Stimulated activated CD4-positive, alpha-beta T cell treated with anti-CD3 and anti-CD28 coated beads, Interleukin-2, amount 100 ng/mL, for 24 hours (primary cell): ENCODE measurements at places on chromosomes 1 and 21.

DNA sequence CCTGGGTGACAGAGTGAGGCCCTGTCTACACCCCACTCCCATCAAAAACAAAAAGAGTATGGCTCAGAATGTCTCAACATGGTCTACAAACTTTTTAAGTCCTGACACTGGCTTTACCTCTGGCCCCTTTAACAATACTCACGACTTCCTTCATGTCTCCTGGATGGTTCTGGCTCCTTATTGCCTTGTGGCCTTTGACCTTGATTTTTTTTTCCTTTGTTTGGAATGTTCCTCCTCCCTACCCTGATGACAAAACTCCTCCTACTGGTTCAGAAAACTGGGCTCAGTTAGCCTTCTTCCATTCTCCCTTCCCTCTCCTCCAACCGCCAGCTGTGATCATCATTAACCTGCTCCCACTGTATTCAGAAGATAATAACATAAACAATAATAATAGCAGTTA is 4.6 kb upstream of the SOAT1 start:
- DNase-seq: no peak

DNA sequence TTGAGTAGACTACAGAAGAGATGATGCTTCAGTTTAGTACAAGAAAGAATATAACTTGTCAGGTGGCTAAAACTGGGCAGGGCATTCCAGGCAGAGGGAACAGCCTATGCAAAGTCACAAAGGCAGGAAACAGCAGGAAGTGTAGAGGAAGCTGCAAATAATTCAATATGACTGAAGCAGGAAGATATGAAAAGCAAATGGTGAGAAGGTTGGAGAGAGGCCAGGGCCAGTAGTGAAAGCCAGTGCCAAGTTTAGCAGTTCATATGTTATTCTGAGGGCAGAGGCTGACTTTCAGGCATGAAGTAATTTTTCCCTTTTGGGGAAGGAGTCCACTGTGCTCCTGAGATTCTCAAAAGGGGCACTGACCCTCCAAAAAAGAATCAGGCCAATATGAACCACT is 8.0 kb upstream of the YBX1 start:
- no peak for DNase-seq

DNA sequence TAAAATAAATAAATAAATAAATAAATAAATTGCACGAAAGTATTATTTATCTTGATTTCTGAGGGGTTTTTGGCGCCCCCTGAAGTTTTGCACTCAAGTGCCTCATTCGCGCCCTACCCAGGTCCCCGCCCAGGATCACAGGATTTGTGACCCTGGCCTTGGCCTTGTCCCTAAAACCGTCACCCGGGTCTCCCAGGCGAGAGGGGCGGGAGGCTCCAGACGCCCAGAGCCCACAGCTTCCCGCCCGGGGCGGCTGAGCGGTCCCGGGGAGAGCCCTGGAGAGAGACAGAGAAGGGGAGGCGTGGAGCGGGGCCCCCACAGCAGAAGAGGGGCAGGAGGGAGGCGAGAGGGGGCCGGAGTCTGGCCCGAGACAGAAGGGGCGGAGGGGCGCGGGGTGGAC is 91.8 kb upstream of the CASZ1 start:
- DNase-seq: no peak

GRCh38 chr1:204630132-204630905 is 55.2 kb downstream of the LRRN2 start:
- DNase-seq: no peak

DNA sequence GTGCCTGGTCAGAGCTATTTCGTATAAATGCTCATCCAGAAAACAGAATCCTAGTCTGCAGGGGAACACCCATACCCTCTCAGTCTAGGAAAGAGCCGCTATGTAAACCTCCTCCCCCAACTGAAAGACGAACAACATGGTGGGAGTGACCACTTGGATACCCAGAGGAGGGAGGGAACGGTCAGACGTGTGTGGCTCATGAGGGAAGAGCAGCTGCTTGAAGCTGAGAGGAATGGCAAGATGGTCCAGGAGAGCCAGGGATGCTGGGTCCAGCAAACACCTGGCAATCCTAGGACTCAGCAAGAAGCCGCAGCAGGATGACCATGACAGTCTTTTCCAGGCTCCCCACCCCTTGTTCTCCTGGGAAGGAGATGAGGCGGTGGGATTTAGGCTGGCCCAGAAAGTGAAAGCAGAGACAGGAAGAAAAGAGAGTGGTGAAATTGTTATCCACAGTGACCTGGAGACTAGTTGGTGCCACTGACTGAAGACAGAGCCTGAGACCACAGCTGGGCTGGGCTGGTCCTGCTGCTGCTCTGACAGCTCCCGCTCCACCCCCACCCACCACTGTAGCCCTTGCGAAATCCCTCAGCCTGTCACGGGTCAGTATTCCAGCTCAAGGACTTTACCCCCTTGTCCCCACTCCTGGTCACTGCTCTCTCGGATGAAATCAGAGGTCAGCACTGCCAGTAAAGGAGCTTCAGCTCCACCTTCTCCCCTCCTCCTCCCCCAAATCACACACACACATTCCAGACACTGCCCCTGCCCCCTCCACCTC is 3.6 kb downstream of the CERS2 start:
- DNase-seq: no peak

- no peak for DNase-seq
Observed at GRCh38 chr1:180281490-180281889, 51.4 kb downstream of the LHX4 start.

- DNase-seq: no peak
Observed at GRCh38 chr21:27817902-27818623, 851.2 kb upstream of the ADAMTS5 start.

DNA sequence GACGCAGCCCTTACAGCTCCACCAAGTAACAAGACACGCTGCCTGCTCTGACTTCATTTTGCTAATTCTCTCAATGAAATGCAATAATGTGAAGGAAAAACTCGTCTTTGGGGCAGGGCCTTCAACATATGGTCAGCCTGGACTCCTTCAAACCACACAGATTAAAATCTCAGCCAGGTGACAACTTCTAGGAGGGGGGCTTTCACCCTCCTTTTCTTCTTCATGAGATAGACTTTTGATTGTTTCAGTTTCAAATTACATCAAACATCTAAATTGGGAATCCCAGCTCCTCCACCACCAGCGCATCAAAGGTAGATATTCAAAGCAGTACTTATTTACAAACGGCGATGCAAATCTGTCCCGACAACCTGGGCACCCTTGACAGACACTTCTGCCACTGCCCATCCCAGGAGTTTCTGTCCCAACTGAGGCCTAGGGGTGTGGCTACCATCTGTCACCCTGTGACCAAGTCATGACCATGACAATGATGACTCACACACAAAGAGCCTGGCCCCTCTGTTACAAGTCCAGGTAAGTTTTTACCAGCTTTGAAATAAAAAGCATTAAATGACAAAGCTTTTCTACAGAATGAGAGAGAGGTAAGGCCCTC is 29.7 kb downstream of the SSBP3 start:
- DNase-seq: peak; percentile 29

DNA sequence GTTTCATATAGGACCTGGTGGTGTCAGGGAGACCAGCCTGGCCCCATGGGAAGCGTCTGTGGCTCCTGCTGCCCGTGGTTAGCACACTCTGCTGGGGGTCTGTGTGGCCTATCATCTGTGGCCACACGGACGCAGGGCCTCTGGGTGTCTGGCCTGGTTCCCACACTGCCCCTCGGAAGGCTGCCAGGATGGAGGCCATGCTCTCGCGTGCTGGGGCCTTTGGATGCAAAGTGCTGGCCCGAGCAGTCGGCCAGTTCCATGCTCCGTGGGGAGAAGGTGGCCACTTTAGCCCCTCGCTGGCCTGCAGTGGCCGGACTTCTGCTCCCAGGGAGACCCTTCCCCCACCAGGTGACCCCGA is 20.8 kb upstream of the LRRC3 start:
- DNase-seq: no peak

DNA sequence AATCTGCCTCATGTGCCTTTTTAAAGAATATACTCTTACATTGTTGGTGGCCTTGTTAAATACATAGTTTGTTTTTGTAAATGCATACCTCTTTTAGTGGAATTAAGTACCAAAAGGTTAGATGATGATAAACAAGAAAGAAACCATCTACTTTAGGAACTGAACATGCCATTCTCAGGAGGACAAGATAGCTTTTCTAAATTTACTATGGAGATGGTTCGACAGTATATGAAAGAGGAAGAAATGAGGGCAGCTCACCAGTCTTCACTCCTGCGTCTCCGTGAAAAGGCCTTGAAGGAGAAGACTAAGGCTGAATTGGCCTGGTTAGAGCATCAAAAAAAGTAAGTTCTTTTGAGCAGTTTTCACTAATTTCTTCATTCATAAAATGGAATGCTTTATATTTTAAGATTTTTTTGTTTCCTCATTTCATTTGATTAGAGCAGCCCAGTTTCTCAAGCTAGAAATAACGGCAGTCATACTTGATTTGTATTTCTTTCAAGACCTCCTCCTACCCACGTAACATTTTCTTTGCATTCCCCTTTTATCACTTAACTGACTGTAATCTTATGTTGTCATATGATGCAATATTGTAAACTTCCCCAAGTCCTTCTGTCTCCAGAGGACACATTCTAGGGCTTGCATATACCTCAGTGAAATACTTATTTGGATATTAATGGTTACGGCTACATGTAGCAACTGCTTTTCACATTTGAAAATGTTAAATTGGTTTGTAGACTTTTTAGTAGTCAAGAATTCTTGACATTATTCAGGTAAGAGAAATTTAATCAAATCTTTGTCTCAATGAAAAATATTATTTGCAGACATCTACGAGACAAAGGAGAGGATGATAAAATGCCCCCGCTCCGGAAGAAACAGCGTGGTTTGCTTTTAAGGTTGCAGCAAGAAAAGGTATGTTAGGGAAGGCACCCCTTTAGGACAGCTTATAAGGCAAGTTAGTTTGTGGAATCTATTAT is 99.3 kb downstream of the CEP350 start:
- DNase-seq: no peak

DNA sequence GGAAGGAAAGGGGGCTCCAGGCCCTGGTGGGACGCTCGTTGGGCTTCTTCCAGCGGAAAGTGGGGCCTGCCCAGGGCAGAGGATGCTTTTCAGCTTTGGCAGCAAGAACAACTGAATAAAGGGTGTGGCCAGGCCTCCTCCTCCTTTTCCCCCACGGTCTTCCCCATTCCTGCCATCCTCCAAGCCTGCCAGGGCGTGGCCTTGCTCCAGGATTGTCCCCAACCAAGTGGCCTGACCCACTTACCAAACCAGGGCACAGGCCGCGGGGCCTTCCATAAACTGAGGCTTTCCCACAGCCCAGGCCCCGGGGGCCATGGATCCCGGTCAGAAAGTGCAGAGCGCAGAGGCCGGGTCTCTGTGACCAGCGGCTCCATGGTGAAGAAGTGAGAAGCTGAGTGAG is 33.6 kb downstream of the CASZ1 start:
- no peak for DNase-seq

DNA sequence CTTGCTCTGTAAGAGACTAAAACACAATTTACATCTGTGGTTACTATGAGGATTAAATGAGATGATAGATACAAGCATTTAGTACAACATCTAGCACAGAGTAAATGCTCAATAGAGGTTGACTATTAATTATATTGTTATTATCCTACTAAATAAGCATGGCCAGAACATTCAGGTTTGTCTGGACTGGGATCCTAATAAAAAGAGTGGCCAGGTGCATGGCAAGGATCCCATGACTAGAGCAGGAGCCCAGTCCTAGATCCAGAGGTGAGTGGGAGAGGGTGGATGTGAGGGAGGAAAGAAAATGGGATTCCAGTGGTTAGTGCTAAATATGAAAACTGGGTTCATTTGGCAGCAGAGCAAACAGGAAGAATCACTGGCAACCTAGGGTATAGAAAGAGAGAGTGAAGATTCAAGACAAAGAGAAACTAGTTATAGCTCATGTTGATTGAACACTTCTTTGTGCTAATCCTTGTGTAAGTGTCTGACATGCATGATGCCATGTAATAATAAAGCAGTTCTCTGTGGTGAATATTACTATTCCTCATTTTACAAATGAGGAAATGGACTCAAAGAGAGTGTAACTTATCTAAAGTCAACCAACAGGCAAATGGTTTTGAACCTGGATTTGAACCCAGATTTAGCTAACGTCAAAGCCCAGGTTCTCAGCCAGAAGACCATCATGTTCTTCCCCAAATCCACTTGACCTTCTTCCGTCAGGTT is 71.1 kb upstream of the FGGY start:
- no peak for DNase-seq
